Tibial nerve (tissue), 4 donors: ENCODE measurements at places on chromosomes 1 and 21. TPM values are rescaled to one million over a fixed set of nuclear protein-coding genes. Genes with fewer than 3 reads are reported as not detected.

CFAP74 gene
- total RNA-seq = not detected

CFHR3 gene
- total RNA-seq = 0.59 TPM

DIPK1A gene
- total RNA-seq = 3.9 TPM

KANK4 gene
- 48.2 TPM for total RNA-seq

GSTM5 gene
- 9.2 TPM for total RNA-seq

LRRC38 gene
- total RNA-seq = not detected

PDE4B gene
- 6.7 TPM for total RNA-seq

RUNX1 gene
- total RNA-seq = 27.7 TPM

CD1B gene
- total RNA-seq = not detected

CYP4A11 gene
- total RNA-seq = 0.42 TPM

BMP8A gene
- 8.0 TPM for total RNA-seq

LRRN2 gene
- total RNA-seq = 22.9 TPM

ALG14 gene
- total RNA-seq = 1.1 TPM

KRTAP21-2 gene
- not detected for total RNA-seq

FOXD2 gene
- total RNA-seq = 11.7 TPM

RGS13 gene
- 0.22 TPM for total RNA-seq

TTC34 gene
- 0.87 TPM for total RNA-seq

FAM131C gene
- not detected for total RNA-seq

CEP170 gene
- 91.8 TPM for total RNA-seq

LCE3B gene
- total RNA-seq = not detected

SLC25A33 gene
- total RNA-seq = 7.9 TPM

NBPF10 gene
- total RNA-seq = 1.0 TPM

MROH9 gene
- total RNA-seq = not detected

OR2T11 gene
- not detected for total RNA-seq

IL19 gene
- total RNA-seq = not detected

OR2T29 gene
- total RNA-seq = not detected

KRTAP10-1 gene
- total RNA-seq = not detected

FCGR1A gene
- 22.5 TPM for total RNA-seq

FMOD gene
- 121 TPM for total RNA-seq

DENND2C gene
- 4.5 TPM for total RNA-seq

SLFNL1 gene
- 2.4 TPM for total RNA-seq

ZNF695 gene
- total RNA-seq = 0.22 TPM

KCNK2 gene
- total RNA-seq = 12.5 TPM

E2F2 gene
- total RNA-seq = 0.20 TPM

NRIP1 gene
- total RNA-seq = 31.6 TPM

VTCN1 gene
- not detected for total RNA-seq

NHLH2 gene
- not detected for total RNA-seq

YRDC gene
- 13.1 TPM for total RNA-seq

MAP1LC3C gene
- total RNA-seq = 5.5 TPM

OR2T33 gene
- total RNA-seq = 1.0 TPM

KCNH1 gene
- total RNA-seq = 3.9 TPM

CFAP45 gene
- total RNA-seq = 0.39 TPM

KCNN3 gene
- total RNA-seq = 0.30 TPM

PTPRC gene
- 13.1 TPM for total RNA-seq

SH3BGR gene
- 5.1 TPM for total RNA-seq

ERICH3 gene
- 0.20 TPM for total RNA-seq

ZNF683 gene
- total RNA-seq = not detected

A3GALT2 gene
- 0.66 TPM for total RNA-seq

FMO3 gene
- 3.9 TPM for total RNA-seq

FAM3B gene
- not detected for total RNA-seq

MFAP2 gene
- 14.3 TPM for total RNA-seq

STPG1 gene
- total RNA-seq = 2.6 TPM

PROX1 gene
- total RNA-seq = 1.1 TPM

TRPM2 gene
- total RNA-seq = 6.1 TPM

AMPD1 gene
- total RNA-seq = not detected

COL8A2 gene
- total RNA-seq = 57.9 TPM

TMEM50B gene
- 155 TPM for total RNA-seq
